Omental fat pad (tissue), 4 donors: ENCODE measurements at places on chromosomes 5 and 9.

- no peak for DNase-seq
Measured at GRCh38 chr5:170619869-170620268, 116.0 kb downstream of the KCNIP1 start.

DNA sequence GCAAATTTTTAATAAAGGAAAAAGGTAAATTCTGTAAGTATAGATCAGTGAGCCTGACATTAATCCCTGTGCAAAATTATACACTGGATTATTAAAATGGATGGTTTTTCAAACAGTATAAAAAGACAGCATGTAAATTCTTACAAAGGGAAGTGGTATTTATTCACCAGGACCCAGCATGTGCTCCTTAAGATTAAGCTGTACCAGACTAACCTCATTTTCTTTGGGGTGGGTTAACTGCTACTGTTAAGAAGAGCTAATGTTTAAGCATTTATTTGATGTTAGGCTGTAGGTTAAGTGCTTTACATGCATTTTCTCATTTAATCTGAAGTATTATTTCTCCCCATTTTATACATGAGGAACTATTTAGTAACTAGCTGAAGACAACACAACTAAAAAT lies 60.3 kb upstream of the RFX3 start:
- DNase-seq, result no peak

DNA sequence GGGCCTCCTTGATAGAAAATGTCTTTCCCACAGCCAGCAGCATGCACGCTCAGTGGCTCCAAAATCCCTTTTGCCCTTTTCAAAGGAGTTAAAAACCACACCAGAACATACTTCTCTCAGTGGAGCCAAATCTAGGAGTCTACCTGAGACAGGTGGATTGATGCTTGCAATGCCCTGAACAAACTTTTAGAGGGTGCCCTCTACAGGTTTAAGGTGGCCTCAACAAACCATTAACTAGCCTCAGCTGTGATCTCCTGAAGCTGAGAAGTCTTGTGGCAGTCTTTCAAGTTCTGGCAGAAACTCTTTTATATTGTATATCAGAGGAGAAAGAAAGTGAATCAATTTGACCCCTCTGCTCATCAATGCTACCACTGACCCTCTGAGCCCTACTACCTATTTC lies 125.4 kb downstream of the MED27 start:
- no peak for DNase-seq

GRCh38 chr5:58224221-58224620 lies 235.7 kb downstream of the PLK2 start:
- no peak for DNase-seq

DNA sequence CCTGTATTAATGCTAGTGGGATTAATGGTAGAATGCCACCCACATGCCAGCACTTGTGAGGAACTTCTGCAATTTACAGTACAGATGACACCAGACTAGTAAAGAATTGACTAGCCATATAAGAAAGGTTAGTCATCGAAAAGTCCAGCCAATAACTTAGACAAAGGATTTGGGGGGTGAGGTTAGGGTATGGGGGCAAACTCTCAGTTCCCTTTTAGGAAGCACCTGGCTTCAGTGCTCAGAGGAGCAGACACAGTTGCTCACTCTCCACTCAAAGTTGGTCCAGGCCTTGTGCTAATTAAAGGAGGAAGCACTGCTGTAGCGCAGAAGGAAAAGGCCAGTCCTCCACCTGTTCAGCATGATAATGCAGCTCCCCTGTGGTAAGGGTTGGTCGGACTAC lies 25.2 kb downstream of the TGFBR1 start:
- no peak for DNase-seq
